Panc1 (cell line): ENCODE measurements at places on chromosomes 12 and 14.

- H3K27me3 ChIP-seq = no peaks in the 10 kb centered on the region
- H3K4me3 ChIP-seq = no peak overlapping the region
- no peak overlapping the region for H3K27ac ChIP-seq
- H3K36me3 ChIP-seq = no peaks in the 10 kb centered on the region
- H3K4me1 ChIP-seq = no peaks in the 10 kb centered on the region
Measured at GRCh38 chr12:7090222-7090998, 1.8 kb downstream of the C1R start.

DNA sequence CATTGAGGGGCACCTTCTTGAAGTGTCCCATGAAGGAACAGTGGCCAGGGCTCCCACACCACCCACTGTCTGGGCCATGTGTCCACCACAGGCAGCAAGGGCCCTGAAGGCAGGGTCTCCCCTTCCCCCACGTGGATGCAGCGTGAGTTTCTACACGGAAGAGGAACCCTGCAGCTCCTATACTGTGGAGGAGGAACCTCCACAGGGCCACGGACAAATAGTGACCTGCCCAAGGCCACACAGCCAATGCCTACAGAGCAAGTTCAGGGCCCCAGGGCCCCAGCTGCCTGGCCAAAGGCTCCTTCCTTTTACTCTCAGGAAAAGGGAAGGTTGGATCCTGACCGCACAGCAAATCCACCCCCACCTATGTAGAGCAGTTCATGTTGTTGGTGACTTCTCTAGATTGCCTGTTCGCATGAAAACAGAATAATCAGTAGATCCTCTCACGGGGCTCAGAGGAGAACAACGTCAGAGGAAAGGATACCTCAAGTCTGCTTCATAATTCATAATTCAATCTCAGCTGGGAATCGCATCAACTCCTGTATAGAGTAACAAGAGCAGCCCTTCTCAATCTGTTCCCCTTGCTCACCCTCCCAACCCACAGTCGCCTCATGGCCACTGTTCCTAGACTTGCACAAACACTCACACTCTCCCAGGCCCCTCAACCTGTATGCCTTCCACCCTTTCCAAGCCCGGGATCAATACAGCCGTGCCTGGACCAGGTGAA lies 11.1 kb upstream of the KRT73 start:
- H3K4me1 ChIP-seq = no peaks in the 10 kb centered on the region
- no peak overlapping the region for H3K27ac ChIP-seq
- DNase-seq = no peak

- H3K27me3 ChIP-seq = no peaks in the 10 kb centered on the region
- no peak for DNase-seq
- H3K36me3 ChIP-seq = no peaks in the 10 kb centered on the region
- H3K27ac ChIP-seq = no peak overlapping the region
- H3K4me3 ChIP-seq = no peak overlapping the region
Measured at GRCh38 chr12:24979329-24979728, 30.4 kb upstream of the BCAT1 start.

- no peak overlapping the region for H3K4me3 ChIP-seq
- H3K27me3 ChIP-seq = peaks cover 27% of the 10 kb centered on the region; the same call in 1 of the 2 replicates
- no peaks in the 10 kb centered on the region for H3K36me3 ChIP-seq
- H3K4me1 ChIP-seq = peaks cover 5% of the 10 kb centered on the region; the same call in 1 of the 2 replicates
- H3K27ac ChIP-seq = no peak overlapping the region
Measured at GRCh38 chr12:25835385-25835784, 123.1 kb upstream of the RASSF8 start.

- H3K4me1 ChIP-seq = peaks cover 63% of the 10 kb centered on the region
- no peak overlapping the region for H3K4me3 ChIP-seq
- no peaks in the 10 kb centered on the region for H3K36me3 ChIP-seq
- DNase-seq = peak; percentile 98
Measured at GRCh38 chr12:75977952-75978671, 53.5 kb downstream of the PHLDA1 start.

DNA sequence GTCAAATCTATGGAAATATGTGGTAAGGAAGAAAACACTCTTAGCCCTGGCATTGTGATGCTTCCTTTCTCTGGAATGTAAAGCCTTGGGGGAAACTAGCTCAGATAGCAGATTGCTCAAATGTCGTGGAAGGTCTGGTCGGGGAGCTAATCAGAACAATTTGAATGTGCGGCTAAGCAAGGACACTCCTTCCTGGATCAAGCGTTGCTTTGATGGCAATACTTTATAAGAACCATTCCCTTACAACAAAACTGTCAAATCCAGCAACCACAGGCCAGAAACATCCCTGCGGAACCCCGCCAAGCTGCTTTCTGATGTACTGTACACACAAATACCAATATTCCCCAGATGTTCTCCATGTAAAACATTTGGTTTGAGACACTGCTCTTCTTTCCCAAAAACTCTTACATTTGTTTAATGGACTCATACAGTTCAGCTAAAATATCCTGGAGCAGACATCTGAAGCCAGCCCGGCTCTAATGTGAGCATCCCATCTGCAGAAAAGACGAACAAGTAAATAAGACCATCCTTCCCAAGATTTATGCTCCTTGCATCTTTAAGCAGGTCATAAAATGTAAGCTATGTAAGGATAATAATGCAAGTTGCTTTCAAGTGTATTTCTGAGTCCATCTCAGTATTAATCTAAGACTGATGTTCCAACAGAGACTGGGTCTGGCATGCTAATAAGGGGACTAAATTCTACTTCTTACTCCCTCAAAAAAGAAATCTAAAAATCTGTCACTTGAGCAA lies 20.2 kb downstream of the NUAK1 start:
- peaks cover 99% of the 10 kb centered on the region for H3K4me1 ChIP-seq
- H3K36me3 ChIP-seq = no peaks in the 10 kb centered on the region
- H3K27ac ChIP-seq = peak overlapping the region; percentile 96
- no peak for DNase-seq
- H3K27me3 ChIP-seq = no peaks in the 10 kb centered on the region

- no peaks in the 10 kb centered on the region for H3K4me1 ChIP-seq
- peak overlapping the region; percentile 81 for H3K4me3 ChIP-seq
- DNase-seq = no peak
- H3K27ac ChIP-seq = peak overlapping the region; percentile 97
- H3K27me3 ChIP-seq = no peaks in the 10 kb centered on the region
Measured at GRCh38 chr14:92121207-92121669, 268 bp downstream of the NDUFB1 start.

DNA sequence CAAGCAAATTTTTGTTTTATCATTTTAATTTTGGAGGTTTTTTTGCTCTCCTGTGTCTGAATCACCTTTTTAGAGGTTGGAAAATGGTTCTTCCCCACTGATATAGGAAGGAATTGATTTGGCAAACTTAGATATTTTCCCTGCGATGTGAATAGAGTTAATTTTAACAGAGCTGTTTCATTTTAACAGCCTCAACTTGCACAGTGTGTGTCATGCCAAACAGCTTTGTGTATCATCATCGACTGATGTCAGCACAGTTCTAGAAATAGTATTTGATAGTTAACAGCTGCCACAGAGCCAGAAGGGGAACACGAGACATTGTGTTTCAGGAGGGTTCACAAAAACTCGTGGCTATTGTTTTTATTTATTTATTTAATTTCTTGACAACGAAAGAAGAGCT lies 243.1 kb upstream of the FOXN3 start:
- H3K27ac ChIP-seq = no peak overlapping the region
- H3K27me3 ChIP-seq = no peaks in the 10 kb centered on the region
- no peaks in the 10 kb centered on the region for H3K4me1 ChIP-seq
- H3K36me3 ChIP-seq = no peaks in the 10 kb centered on the region
- no peak for DNase-seq
- no peak overlapping the region for H3K4me3 ChIP-seq

GRCh38 chr14:62409169-62409568 lies 636.1 kb downstream of the KCNH5 start:
- H3K36me3 ChIP-seq = no peaks in the 10 kb centered on the region
- no peak for DNase-seq
- no peak overlapping the region for H3K4me3 ChIP-seq

- H3K27ac ChIP-seq = no peak overlapping the region
- no peaks in the 10 kb centered on the region for H3K36me3 ChIP-seq
- no peaks in the 10 kb centered on the region for H3K4me1 ChIP-seq
- no peaks in the 10 kb centered on the region for H3K27me3 ChIP-seq
Measured at GRCh38 chr14:83372271-83372670, 1838.6 kb upstream of the SEL1L start.

GRCh38 chr12:20404576-20405346 lies 36.4 kb downstream of the PDE3A start:
- H3K27me3 ChIP-seq = no peaks in the 10 kb centered on the region
- H3K4me3 ChIP-seq = no peak overlapping the region
- H3K27ac ChIP-seq = no peak overlapping the region

DNA sequence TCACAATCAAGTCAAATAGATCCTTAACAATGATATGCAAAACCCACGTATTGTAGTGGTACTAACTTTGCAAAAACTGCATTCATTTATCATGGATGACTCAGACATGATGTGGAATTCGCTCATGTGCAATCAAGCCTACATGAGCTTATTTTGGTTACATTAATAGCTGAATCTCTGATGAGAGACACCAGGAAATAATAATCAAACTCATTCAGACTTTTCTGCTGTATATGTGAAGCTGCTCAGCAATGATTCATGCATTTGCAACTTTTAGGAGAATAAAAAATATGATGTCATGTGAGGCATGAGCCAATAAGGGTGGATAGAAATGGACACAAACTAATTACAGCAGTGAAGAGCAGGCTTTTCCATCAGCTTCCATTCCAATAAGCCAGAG lies 1075.8 kb upstream of the TMEM132C start:
- no peak for DNase-seq
- H3K4me3 ChIP-seq = no peak overlapping the region
- H3K4me1 ChIP-seq = no peaks in the 10 kb centered on the region

DNA sequence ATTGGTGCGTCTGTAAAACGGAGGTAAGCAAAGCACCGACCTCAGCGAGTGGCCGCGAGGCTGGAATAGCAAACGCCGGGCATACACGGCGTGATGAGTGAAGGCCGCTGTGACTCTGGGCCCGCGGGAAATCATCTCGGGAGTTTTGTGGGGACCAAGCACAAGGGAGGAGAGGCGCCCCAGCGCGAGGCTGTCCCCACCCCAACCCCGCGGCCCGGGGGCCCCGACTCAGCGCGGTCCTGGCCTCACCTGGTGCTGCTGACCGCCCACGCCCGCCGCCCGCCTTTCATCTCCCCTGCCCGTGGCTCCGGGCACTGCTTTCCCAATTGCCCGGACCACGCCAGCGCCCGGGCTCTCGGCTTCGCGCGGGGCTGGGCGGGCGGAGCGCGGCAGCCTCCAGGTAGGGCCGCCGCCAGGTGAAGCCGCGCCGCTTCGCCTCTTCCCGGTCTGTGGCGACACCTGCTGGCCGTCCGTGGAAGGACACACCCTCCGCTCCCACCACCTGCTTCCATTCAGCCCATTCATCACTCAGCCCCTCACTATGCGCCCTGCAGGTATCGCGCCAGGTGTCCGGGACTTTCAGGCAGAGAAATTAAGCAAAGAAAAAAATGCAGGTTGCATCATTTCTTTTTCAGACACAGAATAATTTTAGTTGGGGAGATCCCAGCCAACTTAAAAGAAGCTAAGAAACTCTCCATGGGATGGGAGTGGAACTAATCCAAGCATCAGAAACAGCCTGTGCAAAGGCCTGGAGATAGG lies 360.4 kb downstream of the MED13L start:
- peak; percentile 17 for DNase-seq
- peaks cover 6% of the 10 kb centered on the region for H3K27me3 ChIP-seq
- no peaks in the 10 kb centered on the region for H3K4me1 ChIP-seq

DNA sequence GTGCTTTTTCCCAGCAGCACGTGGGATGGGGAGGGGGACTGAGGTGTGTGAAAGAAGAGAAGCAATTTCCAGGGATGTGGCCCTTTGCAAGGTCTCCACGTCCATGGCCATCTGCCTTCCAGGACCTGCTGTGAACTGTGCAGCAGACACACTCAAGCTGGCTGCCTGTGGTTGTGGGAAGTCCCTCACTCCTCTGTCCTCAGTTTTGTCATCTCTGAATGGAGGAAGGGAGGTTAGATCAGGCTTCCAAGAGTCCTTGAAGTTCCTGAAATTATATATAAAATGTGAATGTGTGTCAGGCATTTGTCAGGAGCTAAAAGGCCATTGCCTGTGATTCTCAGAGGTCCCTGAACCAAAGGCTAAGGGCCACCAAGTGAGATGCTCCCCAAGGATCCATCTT lies 328.2 kb downstream of the CACNA1C start:
- H3K36me3 ChIP-seq = no peaks in the 10 kb centered on the region
- H3K4me3 ChIP-seq = no peak overlapping the region
- H3K27ac ChIP-seq = no peak overlapping the region

DNA sequence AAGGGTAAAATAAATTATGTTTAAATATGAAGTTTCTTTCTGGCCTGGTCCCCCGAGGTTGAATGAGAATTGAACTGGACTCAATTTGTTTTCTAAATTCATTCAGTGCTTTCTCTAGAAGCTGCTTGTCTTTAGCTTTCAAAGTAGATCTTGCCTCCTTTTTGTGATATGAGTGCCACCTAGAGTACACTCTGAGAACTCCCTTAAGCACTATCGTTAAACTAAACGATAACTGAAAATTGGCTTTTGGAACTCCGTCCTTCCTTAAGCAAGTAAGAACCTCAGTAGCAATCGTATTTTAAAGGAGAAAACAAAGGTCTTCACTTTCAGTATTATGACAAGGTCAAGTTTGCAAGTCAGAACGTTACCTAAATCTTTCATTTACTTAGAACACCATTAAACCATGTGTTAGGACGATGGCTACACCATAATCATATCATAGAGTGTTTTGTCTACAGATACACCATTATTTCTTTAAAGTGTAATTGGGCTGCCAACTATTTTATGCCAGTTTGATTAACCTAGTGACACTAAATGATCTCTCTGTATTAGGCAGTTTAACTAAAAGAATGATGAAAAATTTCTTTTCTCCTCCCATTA lies 364.8 kb downstream of the SNAPC1 start:
- no peak overlapping the region for H3K27ac ChIP-seq
- no peaks in the 10 kb centered on the region for H3K4me1 ChIP-seq
- no peaks in the 10 kb centered on the region for H3K36me3 ChIP-seq
- H3K27me3 ChIP-seq = no peaks in the 10 kb centered on the region; the same call in 1 of the 2 replicates
- DNase-seq = peak; percentile 43

DNA sequence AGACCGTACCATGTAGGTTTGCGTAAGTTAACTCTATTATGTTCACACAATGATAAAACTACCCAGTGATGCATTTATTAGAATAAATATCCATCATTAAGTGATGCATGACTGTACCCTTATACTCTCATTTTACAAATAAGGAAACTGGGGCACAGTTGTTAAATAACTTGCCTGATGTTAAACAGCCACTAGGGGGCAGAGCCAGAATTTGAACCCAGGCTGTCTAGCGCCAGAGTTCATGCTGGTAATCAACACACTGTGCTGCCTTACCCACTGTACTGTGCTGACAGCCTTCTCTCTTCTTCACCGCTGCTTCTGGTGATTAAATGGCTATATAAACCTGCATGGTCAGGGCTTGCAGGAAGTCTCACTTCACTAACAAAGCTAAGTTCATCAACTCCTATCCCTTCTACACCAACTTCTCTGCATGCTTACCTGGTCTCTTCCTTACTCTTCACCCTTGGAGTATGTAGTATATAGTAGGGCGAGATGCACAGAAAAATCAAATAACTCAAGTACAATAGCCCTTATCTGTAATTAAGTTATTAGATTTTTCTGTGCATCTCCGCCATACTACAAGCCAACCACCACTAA lies 43.6 kb upstream of the APPL2 start:
- no peak overlapping the region for H3K27ac ChIP-seq
- H3K36me3 ChIP-seq = no peaks in the 10 kb centered on the region
- H3K27me3 ChIP-seq = no peaks in the 10 kb centered on the region
- no peak overlapping the region for H3K4me3 ChIP-seq
- H3K4me1 ChIP-seq = no peaks in the 10 kb centered on the region

- H3K27ac ChIP-seq = no peak overlapping the region; the same call in 1 of the 2 replicates
- no peaks in the 10 kb centered on the region for H3K36me3 ChIP-seq
- H3K4me3 ChIP-seq = no peak overlapping the region
- no peaks in the 10 kb centered on the region for H3K27me3 ChIP-seq
Measured at GRCh38 chr14:68593806-68594536, 198.9 kb downstream of the ZFP36L1 start.

GRCh38 chr12:752695-753610 lies 574 bp downstream of the WNK1 start:
- H3K27me3 ChIP-seq = no peaks in the 10 kb centered on the region
- H3K36me3 ChIP-seq = no peaks in the 10 kb centered on the region
- H3K27ac ChIP-seq = peak overlapping the region; percentile 76; the same call in 1 of the 2 replicates
